IMR-90 (cell line): ENCODE measurements at places on chromosomes 2 and 18. TPM values are rescaled to one million over a fixed set of nuclear protein-coding genes. Genes with fewer than 3 reads are reported as not detected.

GPAT2 gene
- total RNA-seq: 0.28 and 0.36 TPM in 2 replicates

ATP6V1C2 gene
- total RNA-seq: not detected in 2 replicates

SKOR2 gene
- not detected in 2 replicates for total RNA-seq

NEU2 gene
- total RNA-seq: not detected in 2 replicates

ANKRD62 gene
- total RNA-seq: not detected in 2 replicates

SPDYA gene
- total RNA-seq: not detected in 2 replicates

UGT1A10 gene
- total RNA-seq: not detected in 2 replicates

GLI2 gene
- 3.8 and 4.7 TPM in 2 replicates for total RNA-seq

UGT1A8 gene
- not detected in 2 replicates for total RNA-seq

NYAP2 gene
- not detected in 2 replicates for total RNA-seq

- H3K27me3 ChIP-seq: no peaks in the 10 kb centered on the region
- peaks cover 12% of the 10 kb centered on the region for H3K36me3 ChIP-seq
- no peak overlapping the region for H3K4me3 ChIP-seq
- H3K27ac ChIP-seq: no peak overlapping the region
- no peak for DNase-seq
These were observed 115.8 kb upstream of the CDCA7 start for GRCh38 chr2:173238831-173239230.

GRCh38 chr2:151289972-151290866, 751 bp upstream of the NMI start:
- no peaks in the 10 kb centered on the region for H3K36me3 ChIP-seq
- H3K4me3 ChIP-seq: peak overlapping the region; percentile 57
- no peaks in the 10 kb centered on the region for H3K27me3 ChIP-seq
- H3K27ac ChIP-seq: peak overlapping the region; percentile 93
- H3K4me1 ChIP-seq: peaks cover 2% of the 10 kb centered on the region; the same call in 1 of the 2 replicates

GRCh38 chr2:136013955-136014354, 28.5 kb upstream of the DARS1 start:
- no peak overlapping the region for H3K4me3 ChIP-seq
- no peak for DNase-seq
- peaks cover 1% of the 10 kb centered on the region; the same call in 1 of the 2 replicates for H3K4me1 ChIP-seq
- peaks cover 8% of the 10 kb centered on the region for H3K27me3 ChIP-seq
- no peak overlapping the region for H3K27ac ChIP-seq
- H3K36me3 ChIP-seq: no peaks in the 10 kb centered on the region

DNA sequence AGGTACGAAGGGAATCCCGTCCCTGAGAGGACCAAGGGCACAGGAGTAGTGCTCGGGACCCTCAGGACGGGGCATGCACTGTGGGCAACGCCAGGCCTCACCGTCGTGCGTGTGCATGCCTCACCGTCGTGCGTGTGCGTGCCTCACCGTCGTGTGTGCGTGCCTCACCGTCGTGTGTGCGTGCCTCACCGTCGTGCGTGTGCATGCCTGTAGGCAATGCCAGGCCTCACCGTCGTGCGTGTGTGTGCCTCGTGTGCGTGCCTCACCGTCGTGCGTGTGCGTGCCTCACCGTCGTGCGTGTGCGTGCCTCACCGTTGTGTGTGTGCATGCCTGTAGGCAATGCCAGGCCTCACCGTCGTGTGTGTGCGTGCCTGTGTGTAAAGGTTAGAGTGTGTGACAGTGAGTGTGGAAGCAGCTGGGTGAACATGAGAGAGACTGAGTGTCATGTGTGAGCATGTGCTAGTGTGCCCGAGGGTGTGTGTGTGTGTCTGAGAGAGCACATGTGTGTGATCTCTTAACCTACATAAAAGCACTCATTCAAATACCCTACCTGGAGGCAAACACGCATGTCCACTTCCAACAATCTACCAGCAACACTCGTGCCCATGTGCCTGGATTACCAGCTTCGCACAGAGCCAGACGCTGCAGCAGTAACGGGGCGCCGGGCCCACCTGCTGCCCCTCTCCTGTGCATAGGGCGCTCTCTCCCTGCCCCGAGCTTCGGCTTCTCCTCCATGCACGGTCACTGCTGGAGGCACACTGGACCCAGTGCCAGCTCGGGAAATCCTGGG, 36.3 kb downstream of the ZNF516 start:
- no peak for DNase-seq
- H3K27me3 ChIP-seq: no peaks in the 10 kb centered on the region
- peaks cover 19% of the 10 kb centered on the region for H3K36me3 ChIP-seq
- H3K4me3 ChIP-seq: no peak overlapping the region
- peak overlapping the region; percentile 83 for H3K27ac ChIP-seq

GRCh38 chr2:187117483-187117882, 268.5 kb upstream of the ZSWIM2 start:
- H3K4me3 ChIP-seq: no peak overlapping the region
- H3K27ac ChIP-seq: no peak overlapping the region
- no peaks in the 10 kb centered on the region for H3K4me1 ChIP-seq
- no peaks in the 10 kb centered on the region for H3K36me3 ChIP-seq
- DNase-seq: no peak

DNA sequence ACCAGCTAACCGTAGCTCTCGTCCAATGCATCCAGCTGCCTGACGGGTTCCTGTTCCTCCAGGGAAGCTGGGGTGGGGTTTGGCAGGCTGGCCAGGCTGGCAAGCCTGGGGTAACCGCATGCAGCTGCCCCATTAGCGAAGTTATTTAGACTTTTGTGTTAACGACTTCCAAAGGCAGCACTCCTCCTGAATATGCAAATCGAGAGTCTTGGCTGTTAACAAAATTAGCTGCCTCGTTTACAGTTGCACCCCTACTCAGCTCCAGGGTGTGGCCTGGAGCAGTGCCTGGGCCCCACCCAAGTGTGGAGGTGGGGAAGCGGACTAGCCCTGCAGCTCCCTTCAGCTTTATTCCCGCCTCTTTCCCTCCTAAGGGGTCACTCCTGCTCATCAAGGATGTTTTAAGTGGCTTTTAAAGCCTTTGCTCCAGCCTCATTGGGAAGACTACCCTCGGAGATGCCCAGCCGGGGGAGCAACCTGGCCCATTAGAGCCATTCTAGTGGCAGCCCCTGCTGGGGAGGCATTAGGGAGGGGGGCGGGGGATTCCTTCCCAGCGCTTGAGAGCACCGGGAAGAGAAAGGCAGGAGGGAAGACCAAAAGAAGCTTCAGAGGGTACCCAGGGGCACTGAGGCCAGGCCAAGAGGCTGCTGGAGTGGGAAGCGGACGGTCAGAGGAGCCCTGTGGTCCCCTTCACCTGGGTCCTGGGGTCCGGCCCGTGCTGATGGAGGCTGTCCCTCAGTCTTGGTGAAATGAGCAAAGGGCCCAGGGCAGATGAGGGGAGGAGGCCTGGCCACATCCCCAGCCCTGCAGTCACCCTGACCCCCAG, 204.1 kb downstream of the CELF4 start:
- DNase-seq: no peak
- H3K4me1 ChIP-seq: no peaks in the 10 kb centered on the region
- H3K4me3 ChIP-seq: no peak overlapping the region

- H3K4me3 ChIP-seq: no peak overlapping the region
- peaks cover 8% of the 10 kb centered on the region; the same call in 1 of the 2 replicates for H3K4me1 ChIP-seq
- no peaks in the 10 kb centered on the region for H3K27me3 ChIP-seq
These were observed 43.4 kb downstream of the MBP start for GRCh38 chr18:77088963-77089722.

- peaks cover 2% of the 10 kb centered on the region for H3K4me1 ChIP-seq
- DNase-seq: peak; percentile 75
- no peak overlapping the region; the same call in 1 of the 2 replicates for H3K27ac ChIP-seq
- H3K36me3 ChIP-seq: no peaks in the 10 kb centered on the region
- H3K27me3 ChIP-seq: no peaks in the 10 kb centered on the region
These were observed 88.9 kb upstream of the CYP26B1 start for GRCh38 chr2:72236445-72237067.

DNA sequence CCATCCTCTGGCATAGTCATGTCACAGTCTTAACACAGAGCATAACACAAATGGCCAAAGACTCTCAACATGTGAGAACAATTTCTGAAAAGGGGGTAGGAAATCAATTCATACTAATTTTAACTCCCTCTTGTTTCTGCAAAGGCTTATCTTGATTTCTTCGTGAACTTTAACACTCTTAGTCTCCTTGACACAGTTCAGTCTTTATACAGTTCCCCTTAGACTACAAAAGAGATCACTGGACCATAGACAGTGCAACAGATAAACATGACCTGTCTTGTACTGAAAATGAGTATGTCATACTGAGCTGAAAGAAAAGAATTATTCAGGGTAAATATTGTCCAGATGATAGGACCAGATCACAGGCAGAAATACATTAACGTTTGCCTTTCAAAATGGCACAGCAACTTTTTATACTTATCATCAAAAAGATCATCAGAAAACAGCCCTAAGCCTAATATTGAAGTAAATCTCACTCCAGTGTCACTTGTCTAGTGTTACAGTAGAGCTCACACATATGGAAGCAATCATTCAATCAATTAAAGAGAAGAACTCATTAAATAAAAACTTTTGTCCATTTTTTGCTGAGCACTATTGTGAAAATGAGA, 56.4 kb upstream of the VRK2 start:
- no peak for DNase-seq
- H3K4me1 ChIP-seq: no peaks in the 10 kb centered on the region
- H3K27me3 ChIP-seq: no peaks in the 10 kb centered on the region
- H3K4me3 ChIP-seq: no peak overlapping the region

- no peaks in the 10 kb centered on the region for H3K36me3 ChIP-seq
- no peak overlapping the region for H3K4me3 ChIP-seq
- DNase-seq: no peak
These were observed 68.1 kb upstream of the TMEM247 start for GRCh38 chr2:46411245-46411641.

- H3K36me3 ChIP-seq: no peaks in the 10 kb centered on the region
- H3K4me3 ChIP-seq: no peak overlapping the region
- DNase-seq: no peak
- H3K4me1 ChIP-seq: no peaks in the 10 kb centered on the region
These were observed 53.2 kb upstream of the CUL3 start for GRCh38 chr2:224638301-224638823.

GRCh38 chr2:239689410-239689809, 288.6 kb upstream of the HDAC4 start:
- no peaks in the 10 kb centered on the region for H3K4me1 ChIP-seq
- H3K36me3 ChIP-seq: no peaks in the 10 kb centered on the region
- no peak overlapping the region for H3K4me3 ChIP-seq
- H3K27ac ChIP-seq: no peak overlapping the region

DNA sequence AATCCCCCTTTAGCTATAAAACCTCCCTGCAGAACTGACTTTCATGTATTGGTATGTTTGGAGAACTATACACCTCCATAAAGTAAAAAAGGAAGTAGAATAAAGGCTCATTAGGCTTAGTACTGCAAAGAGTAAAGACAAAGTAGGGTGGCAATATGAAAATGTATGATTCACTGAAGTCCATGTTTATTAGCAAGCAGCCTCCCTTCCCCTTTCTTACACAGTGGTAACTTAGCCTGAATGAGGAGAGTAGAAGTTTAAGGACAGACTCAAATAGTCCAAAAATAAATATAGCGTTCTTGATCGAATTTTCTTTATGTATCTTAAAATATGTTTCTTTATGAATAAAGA, 1.5 kb downstream of the ZNF804A start:
- no peak overlapping the region for H3K27ac ChIP-seq
- no peaks in the 10 kb centered on the region for H3K36me3 ChIP-seq
- H3K4me1 ChIP-seq: no peaks in the 10 kb centered on the region; the same call in 1 of the 2 replicates
- H3K27me3 ChIP-seq: no peaks in the 10 kb centered on the region
- peak; percentile 20 for DNase-seq

DNA sequence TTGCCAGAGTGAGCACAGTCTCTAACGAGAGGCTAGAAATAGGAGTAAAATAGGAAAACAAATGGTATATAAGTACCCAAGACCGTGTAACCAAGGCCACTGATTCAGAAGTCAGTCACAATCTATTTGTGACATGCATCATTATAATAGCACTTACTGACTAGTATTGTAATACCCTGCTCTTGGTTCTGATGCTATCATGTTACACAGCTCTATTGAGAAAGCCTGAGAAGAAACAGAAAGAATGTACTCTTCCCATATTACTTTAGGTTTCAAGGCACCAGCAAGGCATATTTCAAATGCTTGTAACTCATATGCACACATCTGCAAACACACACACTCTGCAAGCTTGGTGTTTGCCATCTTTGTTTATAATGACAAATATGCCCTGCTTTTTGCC, 746.4 kb downstream of the SLC4A3 start:
- peak; percentile 81 for DNase-seq
- no peaks in the 10 kb centered on the region for H3K36me3 ChIP-seq

DNA sequence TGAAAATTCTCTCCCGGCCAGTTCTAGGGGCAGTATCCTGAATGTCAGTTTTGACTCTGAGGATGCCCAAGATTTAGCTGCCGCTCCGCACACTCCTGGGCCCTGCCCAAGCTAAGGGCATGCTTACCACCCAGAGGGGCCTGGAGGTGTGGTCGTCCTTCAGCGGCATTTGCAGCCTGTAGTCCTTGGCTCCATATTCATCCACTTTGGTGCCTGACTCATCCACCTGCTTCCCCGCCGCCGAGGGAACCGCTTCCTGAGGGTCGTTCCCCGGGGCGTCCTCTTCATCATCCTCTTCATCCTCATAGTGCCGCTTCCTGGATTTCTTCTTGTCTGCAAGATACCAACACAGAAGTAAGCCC, 577 bp downstream of the ERCC3 start:
- peaks cover 35% of the 10 kb centered on the region for H3K36me3 ChIP-seq
- no peaks in the 10 kb centered on the region for H3K27me3 ChIP-seq
- H3K4me1 ChIP-seq: peaks cover 6% of the 10 kb centered on the region
- DNase-seq: no peak

GRCh38 chr2:74721316-74721715, 67.3 kb downstream of the SEMA4F start:
- H3K4me3 ChIP-seq: no peak overlapping the region
- H3K27ac ChIP-seq: no peak overlapping the region
- H3K36me3 ChIP-seq: no peaks in the 10 kb centered on the region
- peaks cover 22% of the 10 kb centered on the region for H3K27me3 ChIP-seq

- H3K4me1 ChIP-seq: no peaks in the 10 kb centered on the region
- peaks cover 2% of the 10 kb centered on the region; the same call in 1 of the 2 replicates for H3K27me3 ChIP-seq
- no peak overlapping the region for H3K27ac ChIP-seq
- no peak overlapping the region for H3K4me3 ChIP-seq
These were observed 426.4 kb upstream of the ID2 start for GRCh38 chr2:8255448-8255800.

DNA sequence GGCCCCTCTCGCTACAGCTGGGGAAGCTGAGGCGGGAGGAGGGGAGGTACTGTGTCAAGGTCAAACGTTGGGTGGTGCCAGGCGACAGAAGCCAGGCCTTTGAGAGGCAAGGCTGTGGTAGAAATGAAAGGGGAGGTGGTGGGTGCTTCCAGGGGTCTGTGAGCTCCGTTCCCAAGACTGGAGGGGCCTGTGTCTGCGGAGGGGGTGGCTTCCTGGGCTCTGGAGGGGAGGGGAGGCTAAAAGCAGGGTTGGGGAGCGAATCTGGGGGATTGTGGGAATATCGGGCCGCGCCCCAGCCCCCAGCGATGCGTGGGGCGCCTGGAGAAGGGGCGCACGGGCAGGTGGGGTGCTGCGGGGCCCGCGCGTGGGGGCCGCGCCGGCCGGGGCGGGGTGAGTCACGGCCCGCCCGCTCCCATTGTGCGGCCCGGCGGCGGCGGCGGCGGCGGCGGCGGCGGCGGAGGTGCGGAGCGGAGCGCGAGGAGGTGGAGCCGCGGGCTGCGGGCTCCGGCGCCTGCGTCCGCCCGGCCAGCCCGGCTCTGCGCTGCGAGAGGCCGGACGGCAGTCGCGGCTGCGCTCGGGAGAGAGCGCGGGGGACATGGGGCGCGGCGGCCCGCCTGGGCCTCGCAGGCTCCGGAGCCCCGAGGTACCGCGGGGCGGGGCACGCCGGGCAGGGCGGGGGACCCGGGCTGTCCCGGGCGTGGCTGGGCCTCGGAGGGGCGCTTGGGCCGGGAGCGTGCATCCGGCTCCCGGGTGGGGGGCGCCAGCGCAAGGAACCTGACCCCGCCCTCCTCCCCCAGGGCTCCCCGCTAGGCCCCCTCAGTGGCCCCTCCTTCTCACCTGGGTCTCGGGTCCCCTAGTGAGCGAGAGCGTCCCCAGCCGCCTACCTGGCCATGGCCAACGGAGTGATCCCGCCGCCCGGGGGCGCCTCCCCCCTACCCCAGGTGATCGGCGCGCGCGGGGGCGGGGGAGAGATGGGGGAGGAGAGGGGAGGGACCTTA, at the start of gene SLC4A3:
Gene SLC4A3 (plus strand): TSS at position 528 of the 998 bp plus-strand sequence. CDS start 363 bp downstream, at position 891.
- DNase-seq: peak; percentile 19
- H3K36me3 ChIP-seq: no peaks in the 10 kb centered on the region
- H3K27ac ChIP-seq: no peak within 1 kb of the TSS
- peak within 1 kb of the TSS; percentile 62 for H3K4me3 ChIP-seq
